ENCODE measurements at places on chromosomes 2 and 18.

DNA sequence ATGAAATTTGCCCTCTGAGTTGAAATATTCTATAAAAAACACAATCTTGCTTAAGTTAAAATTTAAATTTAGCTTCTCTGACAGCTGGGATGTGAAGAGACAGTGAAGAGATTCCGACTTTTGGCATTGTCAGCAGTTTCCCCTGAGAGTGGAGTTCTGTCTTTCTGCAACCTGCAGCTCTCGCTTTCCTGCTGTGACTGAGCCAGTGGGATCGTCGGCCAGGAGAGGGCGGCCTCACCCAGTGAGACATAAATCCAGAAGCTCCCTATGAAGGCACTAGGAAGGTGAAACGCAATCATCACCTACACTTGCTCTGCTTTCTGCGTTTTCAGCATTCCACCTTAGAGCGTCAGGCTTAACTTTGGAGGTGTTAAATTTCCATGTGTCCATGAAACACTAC is 75.4 kb upstream of the HNMT start:
- no peak for DNase-seq

DNA sequence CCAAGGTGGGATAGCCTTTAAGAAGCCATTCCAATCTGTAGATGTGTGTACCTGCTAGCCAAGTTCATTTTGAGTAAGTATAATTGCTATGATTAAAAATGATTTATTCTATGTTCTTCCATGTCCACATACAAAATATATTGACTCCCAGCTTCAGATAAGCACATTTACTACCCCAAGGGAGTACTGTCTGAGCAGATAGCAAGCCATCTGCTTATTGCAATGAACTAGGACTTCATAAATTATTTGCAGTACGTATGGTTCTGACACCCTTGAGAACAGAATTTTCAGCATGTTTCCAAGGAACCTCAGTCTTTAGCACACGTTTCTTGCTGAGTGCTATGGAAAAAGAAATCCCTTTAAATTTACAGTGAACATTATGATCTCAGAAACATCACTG is 28.2 kb downstream of the ABCG5 start:
- no peak for DNase-seq

DNA sequence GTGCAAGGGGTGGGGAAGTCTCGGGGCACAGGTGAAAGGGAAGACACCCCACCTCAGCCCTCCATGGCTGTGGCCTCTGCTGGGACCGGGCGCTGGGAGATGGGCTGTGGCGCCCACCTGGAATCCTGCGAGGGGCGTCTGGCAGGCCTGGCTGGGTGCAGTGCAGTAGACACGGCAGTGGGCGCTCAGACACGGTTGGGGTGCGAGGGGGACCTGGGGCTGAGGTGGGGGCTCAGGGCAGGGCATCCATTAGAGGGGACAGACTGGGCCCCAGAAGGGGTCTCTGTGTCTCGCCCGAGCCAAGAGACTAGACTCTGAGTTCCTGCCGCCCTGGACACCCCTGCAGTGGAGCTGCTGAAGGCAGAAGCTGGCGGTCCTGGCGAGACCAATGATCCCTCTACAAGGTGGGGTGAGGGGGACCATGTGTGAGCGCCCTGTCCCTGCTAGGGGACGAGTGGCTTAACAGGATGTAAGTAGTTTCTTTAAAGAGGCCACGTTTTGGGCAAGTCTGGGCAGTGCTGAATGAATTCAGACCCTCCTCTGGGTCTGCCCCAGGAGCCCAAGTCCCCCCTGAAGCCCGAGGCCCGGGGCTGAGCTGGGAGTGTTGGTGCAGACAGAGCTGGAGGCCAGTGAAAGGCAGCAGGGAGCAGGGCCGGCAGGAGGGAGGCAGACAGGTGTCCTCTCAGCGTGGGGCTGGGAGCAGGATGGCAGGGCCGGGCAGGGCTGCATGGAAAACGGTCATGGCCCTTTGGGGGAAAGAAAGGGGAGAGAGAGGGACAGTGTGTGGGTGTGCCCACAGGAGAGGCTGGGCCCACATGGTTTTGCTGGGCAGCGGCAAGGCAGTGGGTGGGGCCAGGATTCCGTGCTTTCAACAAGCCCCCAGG is 57.2 kb downstream of the HS6ST1 start:
- no peak for DNase-seq

- DNase-seq: no peak
Observed at GRCh38 chr2:234453216-234453615, 43.7 kb downstream of the ARL4C start.

DNA sequence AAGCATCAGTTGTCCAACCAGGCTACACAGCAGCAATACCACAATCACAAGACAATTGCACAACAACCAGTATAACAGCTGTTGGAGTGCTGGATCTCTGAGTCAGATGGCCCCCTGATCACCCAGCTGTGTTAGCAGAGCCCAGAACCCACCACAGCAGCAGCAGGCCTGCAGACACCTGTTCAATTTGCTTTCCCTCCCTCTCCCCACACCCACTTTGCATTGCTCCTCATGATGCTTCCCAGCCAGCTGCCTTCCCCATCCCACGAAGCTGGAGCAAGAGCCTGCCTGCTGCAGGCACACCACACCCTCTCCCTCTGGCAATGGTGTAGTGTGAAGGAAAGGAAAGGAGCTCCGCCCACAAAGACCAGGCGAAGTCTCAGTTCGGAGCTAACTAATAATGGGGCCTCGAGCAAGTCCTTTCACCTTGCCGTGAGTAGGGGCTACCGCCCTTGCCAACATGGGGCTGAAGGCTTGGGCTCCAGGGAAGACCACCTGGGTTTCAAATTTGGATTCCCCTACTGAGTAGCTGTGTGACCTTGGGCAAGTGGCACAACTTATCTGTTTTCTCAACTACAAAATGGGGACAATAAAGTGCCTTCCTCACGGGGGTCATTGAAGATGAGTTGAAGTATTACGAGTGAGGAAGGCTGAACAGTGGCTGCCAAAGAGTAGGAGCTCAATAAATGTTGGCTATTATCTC is 19.4 kb upstream of the ZBTB7C start:
- no peak for DNase-seq

DNA sequence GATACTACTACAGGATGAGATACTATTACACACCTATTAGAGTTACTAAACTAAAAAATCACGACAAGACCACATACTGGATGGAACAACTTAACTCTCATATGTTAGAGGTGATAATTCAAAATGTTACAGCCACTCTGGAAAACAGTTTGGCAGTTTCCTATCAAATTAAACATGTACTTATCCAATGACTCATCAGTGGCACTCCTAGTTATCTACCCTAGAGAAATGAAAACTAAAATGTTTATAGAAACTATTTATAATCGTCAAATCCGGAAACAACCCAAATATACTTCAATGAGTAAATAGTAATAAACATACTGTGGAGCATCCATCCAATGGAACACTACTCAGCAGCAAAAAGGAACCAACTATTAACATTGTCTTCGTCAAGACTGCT is 137.0 kb upstream of the RBBP8 start:
- DNase-seq: no peak

DNA sequence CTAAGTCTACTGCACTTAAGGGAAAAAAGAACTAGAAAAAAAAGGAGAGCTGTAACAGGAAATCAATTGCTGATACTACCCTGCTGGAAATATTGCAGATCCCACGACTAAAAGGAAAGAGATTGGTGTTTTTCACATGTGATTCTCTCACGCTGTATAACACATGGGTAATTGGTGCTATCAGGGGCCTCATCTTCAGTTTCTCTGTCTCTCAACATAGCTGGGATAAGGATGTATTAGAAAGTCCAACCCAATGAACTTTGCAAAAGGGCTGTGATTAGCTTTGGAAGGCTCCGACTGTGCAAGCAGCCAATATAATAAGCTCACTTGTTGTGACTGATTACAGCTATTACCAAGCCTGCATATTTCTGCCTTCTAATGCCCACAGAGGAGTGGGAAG is 133.4 kb downstream of the NRP2 start:
- no peak for DNase-seq

DNA sequence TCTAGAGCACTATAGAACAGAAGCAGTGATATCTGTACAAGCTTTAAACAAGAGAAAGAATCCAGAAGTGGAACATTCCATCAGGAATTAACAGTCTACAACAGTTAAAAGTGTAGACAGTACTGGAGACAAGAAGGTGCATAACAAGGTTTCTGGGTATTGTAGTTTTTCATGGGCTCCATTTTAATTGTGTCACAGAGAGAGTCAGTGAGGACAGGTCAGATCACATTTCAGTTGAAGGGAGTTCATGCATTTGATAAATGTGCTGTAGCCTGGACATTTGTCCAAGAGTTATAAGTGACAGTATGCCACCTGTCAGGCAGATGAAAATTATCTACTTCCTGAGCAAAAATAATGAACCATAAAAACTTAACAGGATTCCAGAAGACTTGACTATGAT is 328.6 kb downstream of the CNTNAP5 start:
- no peak for DNase-seq

- no peak for DNase-seq
Observed at GRCh38 chr18:38386146-38386545, 820.5 kb upstream of the CELF4 start.

DNA sequence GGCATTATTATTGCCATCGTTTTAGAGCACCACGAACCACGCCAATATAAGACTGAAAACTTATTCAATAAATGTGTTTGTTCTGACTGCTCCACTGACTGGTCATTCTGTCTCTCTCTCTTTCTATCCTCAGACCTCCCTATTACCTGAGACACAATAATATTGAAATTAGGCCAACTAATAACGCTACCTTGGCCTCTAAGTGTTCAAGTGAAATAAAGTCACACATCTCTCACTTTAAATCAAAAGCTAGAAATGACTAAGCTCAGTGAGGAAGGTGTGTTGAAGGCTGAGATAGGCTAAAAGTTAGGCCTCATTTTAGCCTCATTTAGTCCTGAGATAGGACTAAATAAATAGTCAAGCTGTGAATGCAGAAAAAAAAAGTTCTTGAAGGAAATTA is 38.8 kb downstream of the G6PC2 start:
- no peak for DNase-seq

DNA sequence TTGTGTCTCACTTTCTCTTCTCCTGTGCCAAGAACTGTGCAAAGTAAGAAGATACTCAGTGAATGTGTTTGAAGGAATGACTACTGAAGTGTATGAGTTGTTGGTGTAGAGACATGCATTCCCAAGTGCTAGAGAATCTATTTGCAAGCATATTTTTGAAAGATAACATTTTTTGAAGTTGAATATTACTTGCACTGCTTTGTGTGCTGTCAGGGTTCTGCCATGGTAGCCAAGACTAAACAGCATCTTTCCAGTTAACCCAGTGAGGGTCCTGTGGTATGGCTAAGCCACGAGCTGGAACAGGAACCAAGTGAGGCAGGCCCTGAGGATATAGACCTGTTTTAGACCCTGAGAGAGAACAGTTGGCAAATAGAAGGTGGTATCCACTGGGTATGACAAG is 35.2 kb upstream of the EFEMP1 start:
- no peak for DNase-seq

DNA sequence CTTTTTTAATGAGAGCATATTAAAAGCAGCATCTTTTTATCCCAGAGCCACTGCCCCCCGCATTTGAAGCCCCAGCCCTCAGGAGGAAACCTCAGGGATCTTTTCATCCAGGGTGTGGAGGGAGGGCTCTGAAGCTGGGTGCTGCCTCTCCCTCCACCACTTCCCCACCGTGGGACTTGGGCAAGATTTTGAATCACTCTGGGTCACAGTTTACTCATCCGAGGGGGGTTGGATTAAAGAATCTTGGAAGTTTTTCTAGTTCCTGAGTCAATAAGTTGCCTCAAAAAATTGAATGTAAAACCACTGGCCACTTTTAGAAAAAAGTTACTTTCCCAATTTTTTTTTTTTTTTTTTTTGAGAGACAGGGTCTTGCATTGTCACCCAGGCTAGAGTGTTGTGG is 62.0 kb upstream of the ANKRD44 start:
- DNase-seq: no peak

DNA sequence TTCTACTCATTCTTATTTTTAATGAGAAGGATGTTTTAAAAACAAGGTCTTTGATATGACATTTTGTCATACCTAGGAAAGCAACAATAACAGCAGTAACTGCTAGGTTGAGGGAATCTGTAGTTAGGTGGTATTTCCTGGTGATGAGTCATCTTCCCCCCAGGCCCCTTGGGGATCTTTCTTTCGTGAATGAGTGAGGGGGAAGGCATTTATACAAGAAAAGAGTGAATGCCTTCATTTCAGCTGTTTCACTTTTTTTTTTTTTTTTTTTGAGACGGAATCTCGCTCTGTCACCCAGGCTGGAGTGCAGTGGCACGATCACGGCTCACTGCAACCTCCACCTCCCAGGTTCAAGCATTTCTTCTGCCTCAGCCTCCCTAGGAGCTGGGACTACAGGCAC is 108.6 kb downstream of the MAP4K4 start:
- no peak for DNase-seq

DNA sequence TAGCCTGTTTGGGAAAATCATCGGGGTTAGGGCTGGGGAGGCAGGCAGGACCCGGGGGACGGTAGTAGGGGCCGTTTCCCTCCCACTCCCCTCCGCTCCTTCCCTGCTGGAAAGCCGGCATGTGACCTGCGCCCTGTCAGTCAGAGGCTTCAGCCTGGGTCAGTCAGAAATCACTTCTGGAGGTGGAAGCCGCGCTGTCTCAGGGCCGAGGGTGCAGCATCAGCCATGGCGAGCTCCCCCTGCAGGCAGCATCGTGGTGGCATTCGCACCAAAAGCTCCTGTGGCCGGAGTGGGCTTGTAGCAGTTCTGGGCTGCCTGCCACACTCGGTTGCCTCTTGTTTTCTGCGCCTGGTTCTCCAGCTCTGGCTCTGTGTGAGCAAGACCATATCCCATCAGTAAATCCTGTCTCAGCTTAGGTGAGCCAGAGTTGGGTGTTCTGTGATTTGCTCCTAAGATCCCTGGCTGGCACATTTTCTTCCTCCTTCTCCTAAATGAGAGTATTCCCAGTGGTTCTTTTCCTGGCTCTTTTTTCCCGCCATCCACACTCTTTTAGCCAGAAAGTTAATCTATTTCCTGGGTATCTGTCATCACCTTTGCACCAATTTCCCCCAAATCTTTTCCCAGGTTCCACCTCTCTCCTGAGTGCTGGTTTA is 123.9 kb upstream of the CD302 start:
- peak; percentile 79 for DNase-seq

DNA sequence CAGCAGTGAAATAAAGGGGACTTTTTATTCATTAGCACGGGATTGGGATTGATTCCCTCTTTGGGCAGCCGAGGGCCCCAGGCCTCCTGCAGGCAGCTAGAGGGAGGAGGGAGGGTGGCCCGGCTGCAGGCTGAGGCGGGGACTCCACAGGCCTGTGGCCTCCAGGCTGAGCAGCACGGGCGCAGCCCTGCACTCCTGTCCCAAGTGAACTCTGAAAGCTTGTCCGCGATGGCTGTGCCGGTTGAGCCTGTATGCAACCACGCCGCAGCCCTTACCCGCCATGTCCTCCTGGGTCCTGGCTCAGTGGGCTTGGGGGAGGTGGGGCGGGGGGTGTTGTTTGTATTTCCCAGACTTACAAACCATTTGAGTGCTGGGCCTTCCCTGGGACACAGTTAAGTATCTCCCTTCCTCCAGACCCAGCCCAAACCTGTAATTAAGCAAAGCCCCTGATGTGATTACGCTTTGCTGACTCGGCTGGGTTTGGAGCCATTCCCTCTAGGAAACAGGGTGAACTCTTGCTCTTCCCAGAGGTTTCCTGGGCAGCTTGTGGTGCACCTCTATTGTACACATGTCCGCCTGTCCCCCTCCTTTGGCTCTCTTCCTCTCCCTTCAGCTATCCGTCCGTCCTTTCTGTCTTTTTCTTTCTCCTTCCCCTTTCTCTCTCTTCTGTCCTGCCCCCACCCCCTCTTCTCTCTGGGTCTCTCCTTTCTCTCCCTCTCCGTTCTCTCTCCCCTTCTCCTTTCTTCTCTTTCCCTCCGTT is 5.3 kb downstream of the GLI2 start:
- DNase-seq: no peak
